Lung (tissue), 17 donors: ENCODE measurements at places on chromosomes 4 and X. TPM values are rescaled to one million over a fixed set of nuclear protein-coding genes. Genes with fewer than 3 reads are reported as not detected.

GRCh38 chr4:132596186-132596585, 552.9 kb upstream of the PCDH10 start:
- no peak for DNase-seq

GPR34 gene
- 4.3 TPM for polyA plus RNA-seq

DNA sequence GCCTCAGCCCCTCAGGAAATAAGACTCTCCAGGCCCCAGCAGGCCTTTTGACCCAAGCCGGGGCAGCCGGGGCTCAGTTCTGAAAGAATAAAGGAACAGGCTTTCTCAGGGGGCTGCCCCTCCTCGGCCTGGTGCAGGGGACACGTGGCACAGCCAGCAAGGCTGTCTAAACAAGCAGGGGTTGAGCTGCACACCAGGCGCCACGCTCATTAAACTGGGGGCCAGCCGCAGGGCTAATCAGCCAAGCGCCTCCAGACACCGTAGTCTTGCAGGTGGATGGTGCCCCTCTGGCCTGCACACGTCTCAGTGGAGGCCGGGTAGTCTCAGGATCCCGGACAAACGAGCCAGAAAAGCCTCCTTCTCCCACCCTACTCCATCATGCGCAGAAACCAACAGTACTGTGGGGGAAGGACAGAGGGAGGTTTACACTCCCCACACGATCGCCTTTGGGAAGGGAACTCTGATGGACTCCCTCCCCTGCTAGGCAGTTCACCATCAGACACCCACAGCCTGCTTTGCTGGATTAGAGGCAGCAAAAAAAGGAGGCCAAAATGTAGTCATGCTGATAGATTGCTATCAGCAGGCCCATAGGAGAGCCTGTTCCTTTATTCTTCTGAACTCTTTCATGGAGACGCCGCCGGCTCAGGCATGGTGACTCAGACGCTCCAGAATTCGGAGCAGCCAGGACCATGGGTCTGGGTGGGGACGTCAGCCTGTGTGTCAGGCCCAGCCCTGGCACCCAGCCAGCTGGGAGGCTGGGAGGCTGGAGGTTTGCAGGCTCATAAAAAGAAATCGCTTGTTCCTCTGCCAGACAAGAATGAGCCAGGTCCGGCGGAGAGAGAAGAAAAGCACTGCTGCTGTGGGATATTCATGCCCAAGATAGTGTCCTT, 342.4 kb downstream of the BCOR start:
- DNase-seq = peak; percentile 69

- no peak for DNase-seq
These were observed 320.1 kb downstream of the BMPR1B start for GRCh38 chr4:95077864-95078263.

- DNase-seq = no peak
These were observed 514.2 kb upstream of the DIPK2B start for GRCh38 chrX:45714866-45715265.

DNA sequence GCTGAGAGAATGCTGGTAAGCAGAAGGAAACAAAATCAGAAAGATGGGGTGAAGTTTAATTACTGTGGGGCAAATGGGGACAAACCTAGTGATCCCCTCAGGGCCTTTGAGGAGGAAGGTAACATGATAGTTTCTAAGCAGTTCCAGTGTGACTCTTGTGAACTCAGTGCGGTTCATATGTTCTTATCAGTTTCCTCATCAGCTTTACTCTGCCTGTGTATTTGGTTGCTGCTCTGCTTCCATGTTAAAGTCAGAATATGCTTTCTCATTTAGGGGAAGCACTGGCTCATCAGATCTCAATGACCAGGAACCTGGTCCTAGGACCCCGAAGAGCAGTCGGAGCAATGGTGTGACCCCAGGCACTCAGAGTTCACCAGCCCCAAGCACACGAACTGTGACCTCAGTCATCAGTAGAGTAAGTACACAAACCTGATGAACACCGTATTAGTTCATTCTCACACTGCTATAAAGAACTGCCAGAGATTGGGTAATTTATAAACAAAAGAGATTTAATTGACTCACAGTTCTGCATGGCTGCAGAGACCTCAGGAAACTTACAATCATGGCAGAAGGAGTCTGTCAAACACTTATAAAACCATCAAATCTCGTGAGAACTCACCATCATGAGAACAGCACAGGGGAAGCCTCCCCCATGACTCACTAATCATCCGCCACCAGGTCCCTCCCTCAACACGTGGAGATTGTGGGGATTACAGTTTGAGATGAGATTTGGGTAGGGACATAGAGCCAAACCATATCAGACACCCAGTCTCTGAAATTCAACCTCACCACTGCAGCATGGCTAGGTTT, 83.0 kb downstream of the SYTL5 start:
- DNase-seq = no peak

ACE2 gene
- 0.53 TPM for polyA plus RNA-seq

DCUN1D4 gene
- polyA plus RNA-seq = 8.8 TPM

GRCh38 chrX:154605566-154605965, 13.5 kb downstream of the CTAG1B start:
- DNase-seq = no peak

DNA sequence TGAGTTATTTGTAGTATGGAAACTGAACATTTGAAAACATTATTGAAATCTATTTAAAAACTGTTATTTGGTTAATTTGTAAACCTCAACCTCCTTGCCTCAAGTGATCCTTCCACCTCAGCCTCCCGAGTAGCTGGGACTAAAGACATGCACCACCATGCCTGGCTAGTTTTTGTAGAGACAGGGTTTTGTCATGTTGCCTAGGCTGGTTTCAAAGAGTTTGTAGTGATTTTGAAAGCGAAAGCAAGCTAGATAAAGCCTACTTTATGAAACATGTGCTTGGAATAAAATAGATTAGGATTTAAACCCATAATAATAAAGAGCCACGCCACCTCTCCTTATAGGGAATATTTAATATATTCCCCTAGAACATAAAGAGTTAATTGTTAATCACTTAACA, 23.5 kb downstream of the ARSJ start:
- no peak for DNase-seq

ATP1B4 gene
- not detected for polyA plus RNA-seq

GRCh38 chrX:81202456-81202819, 536 bp downstream of the SH3BGRL start:
- peak; percentile 26 for DNase-seq

GRCh38 chr4:111678479-111678878, 466.8 kb upstream of the FAM241A start:
- DNase-seq = peak; percentile 77

PAGE4 gene
- not detected for polyA plus RNA-seq

DNA sequence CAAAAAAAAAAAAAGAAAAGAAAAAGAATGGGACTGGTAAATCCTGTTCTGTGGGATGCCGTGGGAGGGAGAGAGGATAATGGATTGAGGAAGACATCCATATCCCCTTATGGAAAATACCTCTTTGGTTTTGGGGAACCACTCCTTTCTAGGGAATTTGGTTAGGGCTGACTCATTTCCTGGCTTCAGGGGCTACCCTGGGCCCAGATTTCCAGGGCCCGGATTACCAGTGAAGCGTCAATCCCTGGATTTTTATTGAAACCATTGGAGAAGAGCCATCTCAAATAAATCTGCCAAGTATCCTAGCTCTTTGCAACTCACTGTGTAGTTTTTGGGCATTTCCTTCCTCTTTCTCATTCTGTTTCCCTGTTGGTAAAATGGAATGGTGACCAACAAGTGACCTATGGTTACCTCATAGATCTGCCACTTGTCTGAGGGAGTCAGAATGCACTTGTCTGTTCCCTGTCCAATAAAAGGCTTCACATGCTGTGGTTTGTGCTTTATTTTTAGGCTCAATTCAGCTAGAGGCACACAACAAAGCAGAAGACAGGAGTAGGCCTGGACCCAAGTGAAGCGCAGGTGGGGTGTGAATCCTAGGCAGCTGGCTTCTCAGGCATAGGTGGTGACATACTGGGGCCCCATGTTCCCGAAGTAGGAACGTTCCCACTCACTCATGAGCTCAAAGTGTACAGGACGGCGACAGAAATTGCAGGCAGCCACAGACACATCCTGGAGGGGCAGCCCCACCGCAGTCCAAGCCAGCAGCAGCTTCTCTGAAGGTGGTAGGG, 8.6 kb downstream of the APEX2 start:
- DNase-seq = peak; percentile 4

DNA sequence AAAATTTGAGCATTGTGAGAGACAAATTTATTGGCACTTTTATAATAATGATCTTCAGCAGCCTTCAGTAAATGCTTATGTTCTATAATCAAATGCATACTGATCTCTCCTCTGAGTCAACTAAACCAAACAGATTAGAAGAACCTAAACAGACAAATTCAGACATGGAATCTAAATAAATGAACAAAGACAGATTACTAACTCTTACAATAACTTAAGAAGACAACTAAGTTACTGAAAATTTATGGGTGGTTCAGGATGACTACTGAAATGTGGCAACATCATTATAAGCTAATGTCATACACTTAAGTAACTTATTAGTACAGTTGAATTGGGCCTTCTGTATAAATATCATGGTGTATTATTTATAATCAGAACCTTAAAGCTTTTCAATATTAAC, 127.3 kb downstream of the NEK1 start:
- no peak for DNase-seq

DNA sequence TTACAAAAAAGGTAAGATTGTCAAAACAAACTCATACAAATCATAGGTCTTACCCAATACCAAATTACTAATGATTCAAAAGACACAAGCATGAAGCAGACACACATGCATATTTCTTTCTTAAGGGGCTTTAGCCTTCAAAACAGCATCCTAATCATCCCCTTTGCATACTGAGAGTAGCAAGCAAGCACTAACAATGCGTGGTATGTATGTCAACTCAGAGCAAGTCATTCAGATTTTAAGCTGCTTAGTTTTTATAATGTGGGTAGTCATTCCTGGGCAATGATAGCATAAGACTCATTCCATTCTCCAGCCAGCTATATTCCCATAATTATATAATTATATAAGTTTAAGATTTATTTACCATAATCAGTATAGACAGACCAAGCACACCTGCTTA, 219.6 kb downstream of the DKK2 start:
- DNase-seq = no peak

DNA sequence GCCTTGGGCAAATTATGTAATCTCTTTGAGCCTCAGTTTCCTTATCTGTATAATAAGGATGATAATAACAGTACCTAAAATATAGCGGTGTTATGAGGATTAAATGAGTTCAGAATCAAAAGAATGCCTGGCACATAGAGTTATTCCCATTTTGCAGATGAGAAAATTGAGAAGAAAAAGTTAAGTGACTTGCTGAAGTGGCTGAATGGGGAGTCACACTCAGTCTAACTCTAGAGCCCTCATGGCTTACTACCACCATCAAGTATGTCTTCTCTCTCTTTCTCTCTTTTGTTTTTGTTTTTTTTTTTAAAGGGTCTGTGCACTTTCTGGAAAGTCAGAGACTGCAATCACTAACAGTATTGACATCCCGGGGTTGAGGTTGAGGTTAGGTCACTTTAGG, 615 bp downstream of the CACNA1F start:
- DNase-seq = no peak

XKRX gene
- 1.6 TPM for polyA plus RNA-seq

DNA sequence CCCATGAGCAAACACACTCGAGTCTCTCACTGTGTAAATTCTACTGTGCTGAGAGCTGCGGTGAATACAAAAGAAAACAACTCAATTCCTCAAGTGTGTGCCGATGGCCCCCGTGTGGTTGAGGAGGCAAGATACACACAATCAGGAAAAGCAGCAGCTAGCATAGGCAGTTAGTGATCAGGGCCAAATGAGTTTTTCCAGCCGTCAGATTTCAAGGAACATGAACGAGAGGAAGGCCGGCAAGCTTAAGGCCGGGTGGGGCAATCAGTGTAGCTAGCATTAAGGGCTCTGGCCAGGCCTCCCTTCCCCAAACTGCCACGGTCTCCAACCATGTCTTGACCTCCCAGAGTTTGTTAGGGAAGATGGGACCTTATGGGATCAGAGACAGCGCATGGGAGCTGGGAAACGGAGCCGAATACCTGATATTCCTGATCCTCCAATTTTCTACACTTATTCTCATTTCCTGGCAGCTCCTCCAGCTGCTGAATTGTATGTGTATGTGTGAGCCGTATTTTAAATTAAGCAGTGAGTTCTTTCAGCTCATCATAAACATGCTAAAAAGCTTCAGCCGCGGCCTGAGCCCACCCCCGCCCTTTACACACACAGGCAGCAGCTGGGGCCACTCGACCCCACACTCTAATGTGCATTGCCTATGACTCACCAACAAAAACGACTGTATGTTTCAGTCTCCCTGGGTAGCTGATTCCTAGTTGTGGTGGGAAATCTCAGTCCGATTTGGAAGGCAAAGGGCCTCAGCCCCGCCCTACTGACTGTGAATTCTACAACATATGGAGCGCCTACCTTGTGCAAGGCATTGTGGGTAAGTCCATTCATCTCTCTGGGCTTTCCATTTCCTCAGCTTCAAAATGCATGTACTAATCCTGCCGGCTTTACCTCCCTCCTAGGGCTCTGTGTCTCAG, 59.9 kb downstream of the RTL9 start:
- DNase-seq = peak; percentile 93
